ENCODE measurements at places on chromosomes 1 and 21.

DNA sequence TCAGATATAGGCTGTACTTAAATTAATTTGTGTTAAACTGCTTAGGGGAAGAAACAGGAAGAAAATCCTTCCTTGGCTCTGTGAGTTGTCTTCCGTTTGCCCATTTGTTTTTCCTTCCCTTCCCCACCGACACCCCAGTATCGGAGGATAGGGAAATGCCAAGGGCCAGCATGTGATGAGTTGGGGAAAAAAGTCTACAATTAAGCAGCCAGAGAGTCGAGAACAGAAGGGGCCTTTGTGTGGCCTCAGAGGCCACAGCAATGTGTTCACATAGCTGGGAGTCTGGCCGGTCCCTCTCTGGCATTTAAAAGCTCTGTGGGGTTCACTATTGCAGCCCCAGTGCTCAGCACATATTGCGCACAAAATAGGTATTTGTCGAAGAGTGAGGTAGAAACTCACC is 489.3 kb downstream of the MATN1 start:
- DNase-seq, result no peak

- no peak for DNase-seq
Measured at GRCh38 chr1:43573066-43573800, 42.5 kb downstream of the PTPRF start.

GRCh38 chr21:31268090-31268489 is 76.0 kb downstream of the TIAM1 start:
- DNase-seq, result no peak

- no peak for DNase-seq
Measured at GRCh38 chr1:46595127-46595526, 8.9 kb downstream of the MKNK1 start.

DNA sequence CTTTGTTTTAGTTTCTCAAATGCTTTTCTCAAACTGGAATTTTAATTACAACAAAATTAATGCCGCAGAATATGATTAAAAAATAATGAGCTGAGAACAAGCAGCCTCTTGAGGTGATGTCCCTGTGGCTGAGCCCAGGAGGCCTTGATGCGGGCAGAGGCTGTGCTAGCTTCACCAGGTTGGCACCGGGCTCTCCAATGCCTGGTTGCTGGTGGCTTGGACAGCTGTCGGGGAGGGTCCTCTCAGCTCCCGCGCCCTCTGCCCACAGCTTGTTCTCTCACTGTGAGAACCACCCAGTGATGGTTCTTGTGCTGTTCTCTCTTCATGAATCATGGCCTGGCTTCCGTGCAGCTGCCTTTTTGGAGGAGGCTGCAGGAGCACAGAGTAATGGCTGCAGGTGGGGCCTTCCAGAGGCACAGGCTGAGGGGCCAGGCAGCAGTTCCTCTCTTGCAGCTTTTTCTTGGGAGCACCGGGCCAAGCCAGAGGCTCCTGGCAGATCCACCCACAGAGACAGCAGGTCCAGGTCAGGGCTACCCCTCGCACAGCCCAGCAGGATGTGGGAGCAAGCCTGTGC is 156.3 kb downstream of the PCBP3 start:
- DNase-seq, result no peak

GRCh38 chr1:215895276-215895675 is 328.2 kb downstream of the KCTD3 start:
- no peak for DNase-seq

DNA sequence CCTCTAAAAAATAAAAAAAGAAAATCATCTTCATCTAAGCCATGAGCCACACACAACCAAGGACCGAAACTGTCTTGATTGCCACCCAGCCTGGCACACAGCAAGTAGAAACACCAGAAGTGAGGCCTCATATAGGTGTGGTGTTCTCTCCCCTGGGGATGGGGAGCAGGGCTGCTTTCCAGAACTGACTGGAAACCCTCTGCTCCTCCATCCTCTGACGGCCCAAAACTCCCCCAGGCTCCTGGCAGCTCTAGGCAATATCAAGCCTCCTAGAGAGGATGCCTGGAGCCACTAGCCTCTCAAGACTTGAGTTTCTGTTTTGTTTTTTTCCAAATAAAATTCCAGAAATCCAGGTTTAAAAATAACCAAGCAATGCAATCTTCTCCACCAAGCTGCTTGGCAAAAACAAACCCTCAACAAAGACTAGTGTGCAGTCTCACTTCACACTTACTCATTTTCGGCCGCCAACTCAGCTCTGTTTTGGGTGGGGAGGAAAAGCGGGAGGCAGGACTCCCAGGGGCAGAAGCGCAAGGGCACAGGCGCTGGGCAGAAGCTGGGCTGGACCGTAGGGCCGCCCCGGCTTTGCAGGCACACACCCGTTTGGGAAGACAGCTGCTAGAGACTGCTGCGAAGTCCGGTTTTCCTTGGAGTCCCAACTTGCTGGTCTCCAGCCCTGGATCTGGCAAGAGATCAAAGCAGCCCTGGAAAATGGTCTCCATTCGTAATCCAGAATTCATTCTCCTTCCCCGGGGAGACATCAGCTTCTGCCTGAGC is 78.2 kb upstream of the CAPZB start:
- DNase-seq, result no peak

GRCh38 chr1:173314656-173315055 is 107.5 kb upstream of the TNFSF4 start:
- no peak for DNase-seq

DNA sequence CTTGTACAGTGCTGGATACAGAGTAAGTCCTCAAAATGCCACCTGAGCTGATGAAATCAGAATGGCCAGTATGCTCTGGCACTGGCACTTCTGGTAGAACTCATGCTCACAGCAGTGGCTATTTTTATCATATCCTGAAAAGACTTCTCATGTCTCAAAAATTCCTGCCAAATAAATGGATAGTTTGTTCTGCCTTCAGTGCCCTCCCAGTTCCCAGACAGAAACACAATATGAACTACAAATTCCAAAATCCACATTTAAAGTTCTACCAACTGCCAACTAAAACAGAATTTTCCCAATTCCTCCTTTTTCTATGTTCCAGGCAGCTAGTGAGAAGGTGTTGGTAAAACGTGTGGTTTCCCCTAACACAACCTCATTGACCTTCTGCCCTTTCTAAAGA is 51.4 kb upstream of the RGS1 start:
- DNase-seq, result no peak

- no peak for DNase-seq
Measured at GRCh38 chr1:25973610-25974321, 24.1 kb downstream of the PAFAH2 start.

DNA sequence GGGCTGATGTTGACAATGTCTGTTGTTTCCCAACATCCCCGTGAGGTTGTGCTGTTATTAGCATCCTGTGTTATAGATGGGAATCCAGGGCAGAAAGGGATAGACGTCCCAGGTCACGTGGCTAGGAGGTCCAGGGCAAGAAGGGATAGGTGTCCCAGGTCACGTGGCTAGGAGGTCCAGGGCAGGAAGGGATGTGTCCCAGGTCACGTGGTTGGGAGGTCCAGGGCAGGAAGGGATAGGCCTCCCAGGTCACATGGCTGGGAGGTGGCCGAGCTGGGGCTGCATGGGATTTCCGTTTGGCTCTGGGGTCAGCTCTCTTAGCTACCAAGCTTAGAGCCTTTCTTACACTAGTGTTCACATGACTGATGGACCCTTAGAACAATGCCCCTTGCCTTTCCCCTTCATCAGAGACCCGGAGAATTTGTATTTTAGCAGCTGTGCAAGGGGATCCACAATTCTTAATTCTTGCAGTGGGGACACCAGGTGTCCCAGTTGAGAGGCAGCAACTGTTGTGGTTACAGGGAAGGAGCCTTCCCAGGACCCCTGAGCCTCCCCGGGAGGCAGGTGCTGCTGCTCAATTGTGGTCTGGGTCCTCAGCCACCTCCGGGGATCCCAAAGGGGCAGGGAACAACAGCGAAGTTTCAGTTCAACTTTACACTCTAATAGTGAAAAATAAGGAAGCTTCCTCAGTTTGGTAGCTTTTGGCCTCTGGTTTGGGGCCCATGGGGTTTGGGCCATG is 69.2 kb downstream of the UMODL1 start:
- DNase-seq, result no peak

GRCh38 chr21:24420689-24421088 is 1186.6 kb downstream of the MRPL39 start:
- DNase-seq, result no peak

- no peak for DNase-seq
Measured at GRCh38 chr1:211604548-211604947, 25.6 kb upstream of the SLC30A1 start.

GRCh38 chr1:221777431-221778072 is 35.7 kb upstream of the DUSP10 start:
- no peak for DNase-seq

DNA sequence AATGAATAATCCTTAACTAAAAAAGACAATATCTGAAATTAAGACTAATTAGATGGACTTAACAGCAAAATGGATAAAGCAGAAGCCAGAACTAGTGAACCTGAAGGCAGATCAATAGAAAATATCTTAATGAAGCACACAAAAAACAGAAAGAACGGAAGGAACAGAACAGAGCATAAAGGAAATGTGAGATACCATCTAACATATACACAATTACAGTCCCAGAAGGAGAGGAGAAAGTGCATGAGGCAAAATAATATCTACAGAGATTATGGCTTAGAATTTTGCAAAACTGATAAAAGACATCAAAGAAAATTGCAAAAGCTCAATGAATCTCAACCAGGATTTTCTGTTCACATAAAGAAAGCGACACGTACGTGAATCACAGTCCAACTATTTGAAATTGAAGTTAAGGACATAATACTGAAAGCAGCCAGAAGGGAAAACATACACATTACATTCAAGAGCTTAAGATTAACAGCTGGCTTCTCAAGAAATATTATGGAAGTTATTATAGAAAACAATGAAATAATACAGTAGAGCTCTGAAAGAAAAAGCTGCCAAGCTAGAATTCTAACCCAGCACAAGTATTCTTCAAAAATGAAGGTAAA is 182.0 kb downstream of the CDC42BPA start:
- DNase-seq, result no peak

GRCh38 chr1:94126651-94127050 is 5.7 kb upstream of the ABCA4 start:
- DNase-seq, result no peak

DNA sequence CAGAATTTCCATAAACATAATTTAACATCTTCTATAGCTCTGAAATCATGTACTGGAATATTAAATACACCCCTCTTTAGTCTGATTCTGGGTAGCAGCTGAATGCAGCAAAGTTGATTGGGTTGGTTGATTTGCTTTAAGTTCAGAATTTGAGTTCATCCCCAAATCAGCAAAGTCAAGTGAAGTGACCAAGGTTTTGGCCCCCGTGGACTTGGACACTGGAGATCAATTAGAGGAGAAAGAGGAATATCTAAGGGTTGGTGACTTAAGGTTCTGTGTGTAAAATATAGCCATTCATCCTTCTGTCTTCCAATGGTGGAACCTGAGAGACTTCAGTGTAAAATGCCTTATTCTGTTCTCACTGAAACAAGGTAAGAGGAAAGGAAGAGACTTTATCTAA is at the start of gene OR2L13:
OR2L13 (plus strand) TSS at position 301 of the 400 bp plus-strand sequence. CDS start 4,192 bp downstream, outside the sequence.
- no peak for DNase-seq

DNA sequence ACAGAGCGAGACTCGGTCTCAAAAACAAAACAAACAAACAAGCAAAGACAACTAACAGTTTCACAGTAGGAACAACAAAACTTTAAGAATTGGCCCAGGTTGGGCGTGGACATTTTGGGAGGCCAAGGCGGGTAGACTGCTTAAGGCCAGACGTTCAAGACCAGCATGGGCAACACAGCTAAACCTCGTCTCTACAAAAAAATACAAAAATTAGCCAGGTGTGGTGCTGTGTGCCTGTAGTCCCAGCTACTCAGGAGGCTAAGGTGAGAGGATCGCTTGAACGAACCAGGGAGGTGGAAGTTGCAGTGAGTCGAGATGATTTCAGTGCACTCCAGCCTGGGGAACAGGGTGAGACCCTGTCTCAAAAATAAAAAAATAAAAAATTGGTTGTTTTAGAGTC is 13.5 kb downstream of the GTF2B start:
- no peak for DNase-seq

DNA sequence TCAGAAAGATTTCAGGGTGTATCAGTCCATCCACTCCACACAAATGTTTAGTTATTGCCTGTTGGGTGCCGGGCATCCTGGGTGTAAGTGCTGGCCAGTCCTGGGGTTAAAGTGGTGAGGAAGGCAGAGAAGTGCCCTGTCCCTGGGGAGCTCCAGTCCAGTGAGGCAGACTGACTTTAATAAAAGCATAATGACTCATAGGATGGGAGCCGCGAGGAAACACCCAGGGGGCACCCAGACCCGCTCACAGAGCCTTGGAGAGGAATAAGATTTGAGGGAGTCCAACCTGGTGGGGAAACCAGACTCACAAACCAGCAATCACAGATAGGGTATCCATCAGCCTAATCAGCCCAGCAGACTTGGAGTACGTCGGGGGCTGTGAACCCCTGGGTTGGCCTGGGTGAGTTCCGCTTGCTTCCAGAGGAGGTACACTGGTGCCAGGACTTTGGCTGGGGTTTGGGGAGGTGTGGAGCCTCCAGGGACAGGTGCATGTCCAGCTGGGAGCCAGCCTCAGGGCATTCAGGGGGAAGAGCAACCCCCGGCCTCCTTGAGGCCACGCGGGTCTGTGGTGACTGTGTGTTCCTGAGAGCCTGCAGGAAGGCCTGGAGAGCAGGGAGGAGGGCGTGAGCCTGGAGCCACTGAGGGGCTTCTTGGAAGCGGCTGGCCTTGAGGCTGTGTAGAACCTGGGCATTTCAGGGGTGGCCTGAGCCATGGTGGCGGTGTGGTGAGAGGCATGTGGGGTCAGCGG is 3.7 kb downstream of the PEAR1 start:
- peak; percentile 54 for DNase-seq

DNA sequence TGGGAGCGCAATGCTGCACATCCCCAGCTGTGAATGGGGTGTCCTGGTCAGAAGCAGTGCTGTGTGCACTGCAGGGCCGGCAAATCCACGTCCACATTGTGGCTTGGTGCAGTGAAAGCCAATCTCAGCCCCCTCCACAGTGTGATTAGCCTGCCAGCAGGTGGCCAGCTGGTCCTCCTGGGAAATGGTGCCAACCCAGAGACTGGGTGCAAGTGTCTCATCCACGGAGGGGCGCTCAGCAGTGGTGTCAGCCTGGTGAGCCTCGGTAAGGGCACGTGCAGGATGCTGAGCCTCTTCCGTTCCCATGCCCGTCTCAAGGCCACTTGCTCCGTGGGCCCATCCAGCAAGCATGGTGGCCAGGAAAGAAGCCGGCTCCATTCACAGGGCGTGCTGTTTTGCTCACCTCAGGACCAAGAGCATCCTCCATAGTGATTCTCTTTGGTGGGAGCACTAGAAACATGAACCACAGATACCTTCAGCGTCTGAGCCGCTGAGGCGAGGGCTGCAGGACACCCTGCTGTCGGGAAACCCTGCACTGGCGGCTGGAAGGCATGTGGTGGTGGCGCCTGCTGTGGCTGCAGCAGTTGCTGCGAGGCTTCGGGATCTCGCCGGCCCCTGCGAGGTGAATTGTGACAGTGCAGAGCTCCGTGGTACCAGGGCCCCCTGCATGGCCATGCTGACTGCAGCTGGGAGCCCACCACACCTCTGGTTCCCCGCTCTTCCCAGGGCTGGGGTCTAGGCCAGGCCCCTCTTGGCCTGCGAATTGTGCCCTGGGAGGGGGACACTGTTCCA is 2.0 kb upstream of the SMYD3 start:
- DNase-seq, result no peak

Measured in bronchial epithelial cell (primary cell).